ENCODE measurements at places on chromosomes 5 and 9.

- no peak for DNase-seq
Observed at GRCh38 chr9:93024986-93025630, 33.4 kb upstream of the SUSD3 start.

DNA sequence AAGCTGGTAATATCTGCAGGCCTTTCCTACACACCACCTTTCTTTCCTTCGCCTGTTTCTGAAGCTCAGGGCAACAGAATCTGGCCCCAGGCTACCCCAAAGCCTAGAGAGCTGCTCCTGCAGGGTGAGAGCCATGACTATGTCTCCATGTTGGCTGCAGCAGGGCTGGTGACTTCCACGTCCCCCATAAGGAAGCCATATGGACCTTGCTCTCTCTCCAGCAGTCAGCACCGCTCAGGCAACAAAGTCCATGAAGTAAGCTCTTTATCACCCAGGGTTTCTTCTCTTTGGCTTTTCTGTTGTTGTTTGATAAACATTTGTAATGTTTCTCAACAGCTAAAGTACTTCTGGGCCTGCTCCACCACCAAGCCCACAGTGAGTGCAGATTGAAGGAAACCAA is 125.2 kb downstream of the SLIT3 start:
- no peak for DNase-seq

GRCh38 chr5:143054480-143054941 is 284.3 kb downstream of the ARHGAP26 start:
- DNase-seq: no peak

DNA sequence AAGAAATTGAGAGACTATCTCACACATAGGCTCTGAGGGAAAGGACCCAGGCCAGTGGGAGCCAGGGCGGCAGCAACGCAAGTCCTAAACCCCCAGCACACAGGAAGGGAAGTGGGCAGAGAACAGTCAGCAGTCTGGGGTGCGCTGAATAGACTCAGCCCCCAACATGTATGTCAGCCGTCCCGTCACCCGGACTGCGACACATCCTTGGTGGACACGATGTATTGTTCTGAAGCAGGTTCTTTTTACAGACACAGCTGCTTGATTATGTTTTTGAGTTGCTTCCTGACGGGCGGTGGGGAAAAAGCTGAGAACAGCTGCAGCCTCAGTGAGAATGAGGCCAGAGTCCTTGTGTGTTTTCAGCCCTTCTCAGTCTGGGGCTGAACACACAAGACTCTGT is 64.1 kb upstream of the CXCL14 start:
- DNase-seq: no peak
